ENCODE measurements at places on chromosomes 11 and 22.

GRCh38 chr11:46387919-46388618 lies 3.5 kb downstream of the CHRM4 start:
- no peak for DNase-seq

- DNase-seq: no peak
Measured at GRCh38 chr11:70494559-70495350, 96.4 kb downstream of the CTTN start.

- peak; percentile 25 for DNase-seq
Measured at GRCh38 chr22:38481162-38481870, 13.4 kb downstream of the KDELR3 start.

- DNase-seq: peak; percentile 37
Measured at GRCh38 chr22:32539631-32540421, 65.2 kb downstream of the FBXO7 start.

- no peak for DNase-seq
Measured at GRCh38 chr22:42758931-42759629, 38.4 kb upstream of the A4GALT start.

DNA sequence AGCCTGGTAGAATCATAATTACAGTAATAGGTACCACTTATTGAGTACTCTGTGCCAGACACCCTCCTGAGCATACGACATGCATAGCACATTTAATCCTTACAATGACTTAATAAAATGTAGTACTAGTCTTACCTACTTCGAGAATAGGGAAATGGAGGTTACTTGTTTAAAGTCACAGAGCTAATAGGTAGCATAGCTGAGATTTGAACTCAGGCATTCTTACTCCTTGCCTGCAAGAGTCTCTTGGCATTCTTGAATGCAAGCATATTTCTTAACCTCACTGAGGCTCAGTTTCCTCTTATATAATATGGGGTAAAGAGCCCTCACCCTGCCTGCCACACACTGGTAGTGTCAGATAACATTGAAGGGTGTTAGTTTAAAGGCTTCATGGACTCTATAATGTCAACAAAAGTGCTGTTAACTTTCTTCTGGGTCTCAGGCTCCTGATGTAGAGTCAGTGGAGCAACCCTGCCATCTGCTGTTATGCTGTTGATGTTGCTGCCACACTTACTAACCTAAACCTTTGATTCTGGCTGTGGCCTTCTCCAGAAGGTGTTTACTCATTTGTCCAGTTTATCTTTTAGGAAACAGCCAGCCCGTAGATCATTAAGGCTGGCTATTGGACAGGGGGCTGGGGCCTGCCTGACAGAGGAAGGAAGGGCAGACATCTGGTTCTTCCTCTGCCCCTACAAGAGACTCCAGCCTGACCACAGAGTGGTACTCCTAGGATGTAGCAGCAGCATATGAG lies 18.9 kb downstream of the LIMK2 start:
- DNase-seq: peak; percentile 37

DNA sequence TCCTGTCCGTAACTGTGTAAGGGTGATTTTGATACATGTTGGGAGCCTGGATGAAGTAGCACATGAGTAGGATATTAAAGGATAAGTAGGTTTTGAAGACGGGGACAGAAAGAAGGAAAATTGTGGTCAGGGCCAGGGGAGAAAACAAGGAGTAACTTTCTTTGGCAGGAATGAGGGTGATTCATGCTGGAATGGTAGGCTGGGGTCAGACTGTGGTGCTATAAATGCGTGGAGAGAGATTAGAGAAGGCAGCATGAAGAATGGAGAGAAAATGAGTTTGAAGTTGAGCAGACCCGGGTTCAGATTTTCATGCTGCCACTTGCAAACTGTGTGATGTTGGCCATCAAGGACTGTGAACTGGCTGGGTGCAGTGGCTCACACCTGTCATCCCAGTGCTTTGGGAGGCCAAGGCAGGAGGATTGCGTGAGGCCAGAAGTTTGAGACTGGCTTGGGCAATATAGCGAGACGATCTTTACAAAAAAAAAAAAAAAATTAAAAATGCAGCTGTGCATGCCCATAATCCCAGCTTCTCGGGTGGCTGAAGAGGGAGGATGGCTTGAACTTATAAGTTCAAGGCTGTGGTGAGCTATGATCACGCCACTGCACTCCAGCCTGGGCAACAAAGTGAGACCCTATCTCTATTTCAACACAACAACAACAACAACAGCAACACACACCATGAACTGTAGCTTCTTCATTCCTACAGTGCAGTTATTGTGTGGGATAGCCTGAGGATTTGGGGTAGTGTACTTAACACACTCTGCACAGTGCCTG lies 22.3 kb downstream of the ZBTB16 start:
- DNase-seq: no peak

DNA sequence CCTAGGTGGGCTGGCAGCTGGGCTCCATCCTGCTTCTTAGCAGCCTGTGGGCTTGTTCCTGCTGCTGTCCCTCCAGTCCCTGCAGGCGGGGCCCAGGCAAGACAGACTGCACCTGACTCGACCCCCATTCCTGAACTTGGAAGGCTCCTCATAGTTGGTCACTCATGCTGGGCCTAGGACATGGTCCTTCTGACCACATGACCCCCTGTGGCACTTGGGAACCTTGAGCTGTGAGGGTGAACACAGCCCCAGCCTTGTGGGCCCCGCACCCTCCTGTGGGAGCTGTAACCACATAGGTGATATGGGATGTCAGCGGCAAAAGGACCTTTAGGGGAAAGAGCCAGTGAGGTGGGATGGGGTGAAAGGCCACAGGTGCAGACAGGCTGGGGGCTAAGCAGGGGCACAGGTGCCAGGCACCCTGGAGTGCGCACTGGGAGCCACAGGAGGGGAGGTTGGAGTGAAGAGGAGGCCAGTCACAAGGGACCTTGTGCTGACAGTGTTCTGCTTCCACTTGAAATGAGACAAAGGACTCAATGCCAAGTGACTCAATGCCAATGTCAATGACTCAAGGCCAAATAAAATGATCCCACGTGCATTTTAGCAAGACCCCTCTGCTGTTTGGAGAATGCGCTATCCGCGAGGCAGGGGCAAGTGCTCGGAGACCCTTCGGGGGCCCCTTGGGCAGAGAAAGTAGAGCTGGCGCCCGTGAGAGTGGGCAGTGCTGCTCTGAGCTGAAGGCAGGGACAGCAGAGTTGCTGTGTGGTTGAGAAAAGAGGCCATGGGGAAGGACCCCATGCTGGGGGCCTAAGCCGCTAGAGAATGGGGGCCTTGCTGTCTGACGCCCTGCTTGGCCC lies 90.7 kb downstream of the MORC2 start:
- no peak for DNase-seq

DNA sequence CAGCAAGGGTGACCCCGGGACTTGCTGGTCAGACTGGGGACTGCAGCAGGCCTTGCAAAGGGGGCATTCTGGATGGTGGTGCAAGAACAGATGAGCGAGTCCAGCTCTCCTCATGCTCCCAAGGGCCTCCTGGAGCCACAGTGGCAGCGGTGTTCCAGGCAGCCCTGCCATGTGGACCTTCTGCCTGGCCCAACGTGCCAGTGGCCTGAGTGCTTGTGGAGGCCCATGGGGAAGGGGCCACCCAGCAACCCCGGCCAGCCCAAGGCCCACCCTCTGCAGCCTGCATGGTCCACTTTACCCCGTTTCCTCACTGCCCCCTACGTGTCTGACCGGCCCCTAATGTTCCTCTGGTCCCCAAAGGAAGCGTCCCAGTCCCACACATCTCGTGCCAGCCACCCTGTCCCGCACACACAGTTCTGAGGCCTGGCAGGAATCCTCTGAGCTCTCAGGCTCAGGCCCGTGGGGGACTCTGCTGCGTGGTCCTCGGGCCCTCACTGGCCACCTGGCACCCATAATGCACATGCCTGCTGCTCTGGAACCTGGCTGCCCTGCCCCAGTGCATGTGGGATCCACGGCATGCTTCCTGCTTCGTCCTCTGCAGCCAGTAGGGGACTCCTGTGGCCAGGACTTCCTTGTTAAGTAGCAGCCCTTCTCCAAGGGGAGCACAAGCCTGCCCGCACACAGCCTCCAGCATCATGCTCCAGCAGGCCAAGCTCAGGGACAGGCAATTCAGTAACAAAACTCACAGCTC lies 85.5 kb downstream of the DGCR2 start:
- peak; percentile 12 for DNase-seq

DNA sequence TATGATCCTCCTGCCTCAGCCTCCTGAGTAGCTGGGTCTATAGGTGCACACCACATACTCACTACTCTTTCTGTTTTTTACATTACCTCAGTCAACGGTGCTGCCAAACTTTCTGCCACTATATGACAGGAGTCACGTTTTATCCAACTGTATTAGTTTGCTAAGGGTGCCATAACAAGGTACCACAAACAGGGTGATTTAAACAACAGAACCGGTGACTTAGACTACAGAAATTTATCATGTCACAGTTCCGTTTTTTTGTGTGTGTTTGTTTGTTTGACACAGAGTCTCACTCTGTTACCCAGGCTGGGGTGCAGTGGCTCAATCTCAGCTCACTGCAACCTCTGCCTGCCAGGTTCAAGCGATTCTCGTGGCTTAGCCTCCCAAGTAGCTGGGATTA lies 6.3 kb upstream of the SWAP70 start:
- no peak for DNase-seq

- no peak for DNase-seq
Measured at GRCh38 chr11:121589946-121590537, 137.3 kb upstream of the SORL1-AS1 start.

GRCh38 chr22:23525510-23525909 lies 54.6 kb downstream of the IGLL1 start:
- DNase-seq: no peak

- DNase-seq: no peak
Measured at GRCh38 chr22:38315823-38316363, 1.3 kb downstream of the CSNK1E start.

DNA sequence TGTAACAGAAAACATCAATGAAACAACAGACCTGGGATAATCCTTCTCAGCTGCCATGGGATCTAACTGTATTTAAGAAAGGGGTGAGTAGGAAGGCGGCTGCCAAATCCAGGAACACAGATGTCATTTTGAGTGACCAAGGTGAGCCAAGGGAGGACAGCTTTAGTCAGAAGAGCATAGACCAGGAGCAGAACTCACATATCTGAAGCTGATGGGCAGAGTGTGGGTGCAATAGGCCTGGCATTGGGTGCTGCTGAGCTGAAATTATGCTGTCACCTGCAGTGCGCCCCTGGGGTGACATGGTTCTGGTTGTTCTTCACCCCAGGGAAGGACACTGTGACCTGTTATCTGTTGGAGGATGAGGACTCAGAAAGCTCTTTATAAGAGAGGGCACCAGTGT lies 88.9 kb upstream of the TOP3B start:
- no peak for DNase-seq

DNA sequence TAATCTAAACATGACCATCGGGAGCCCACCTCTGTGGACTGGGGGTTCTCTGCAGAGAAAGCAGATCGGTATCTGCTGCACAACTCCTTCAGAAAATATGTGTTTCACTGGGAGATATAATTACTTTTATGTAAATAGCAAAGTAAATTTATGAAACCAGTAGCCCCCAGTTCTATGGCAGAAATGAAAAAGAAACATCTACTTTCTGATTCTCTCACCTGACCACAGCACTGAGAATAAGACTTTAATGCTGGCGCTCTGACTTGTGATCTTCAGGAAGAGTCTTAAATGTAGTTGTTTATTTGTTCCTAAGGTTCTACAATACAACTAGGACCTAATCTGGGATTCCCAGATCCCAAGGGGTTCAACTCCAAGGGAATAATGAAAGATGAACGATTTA lies 518.0 kb downstream of the DLG2 start:
- no peak for DNase-seq

- peak; percentile 20 for DNase-seq
Measured at GRCh38 chr11:62264004-62264403, 6.0 kb upstream of the SCGB2A2 start.

DNA sequence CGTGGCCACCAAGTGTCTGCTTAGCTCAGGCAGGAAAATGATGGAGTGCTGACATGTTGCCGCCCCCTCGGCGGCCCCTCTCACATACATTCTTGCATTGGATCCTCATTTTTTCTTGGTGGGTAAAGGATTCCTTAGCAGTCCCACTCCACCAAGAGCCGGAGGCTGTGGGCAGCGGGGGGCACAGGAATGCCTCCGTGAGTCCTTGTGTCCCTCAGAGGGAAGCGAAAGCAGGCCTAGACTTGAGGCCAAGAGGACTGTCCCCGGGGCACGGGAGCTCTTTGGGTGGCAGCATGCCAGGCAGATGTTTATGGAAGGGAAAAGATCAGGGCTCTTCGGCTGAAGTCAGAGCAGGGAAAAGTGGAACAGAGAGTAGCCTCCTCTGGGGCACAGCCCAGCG lies 21.6 kb downstream of the LRFN4 start:
- DNase-seq: no peak

GRCh38 chr11:13561860-13562259 lies 66.1 kb upstream of the PTH start:
- no peak for DNase-seq

- DNase-seq: no peak
Measured at GRCh38 chr11:46895821-46896220, 22.5 kb downstream of the LRP4 start.

- DNase-seq: no peak
Measured at GRCh38 chr22:47171441-47172221, 409.2 kb downstream of the TBC1D22A start.

- no peak for DNase-seq
Measured at GRCh38 chr11:47932544-47932943, 47.8 kb upstream of the PTPRJ start.

DNA sequence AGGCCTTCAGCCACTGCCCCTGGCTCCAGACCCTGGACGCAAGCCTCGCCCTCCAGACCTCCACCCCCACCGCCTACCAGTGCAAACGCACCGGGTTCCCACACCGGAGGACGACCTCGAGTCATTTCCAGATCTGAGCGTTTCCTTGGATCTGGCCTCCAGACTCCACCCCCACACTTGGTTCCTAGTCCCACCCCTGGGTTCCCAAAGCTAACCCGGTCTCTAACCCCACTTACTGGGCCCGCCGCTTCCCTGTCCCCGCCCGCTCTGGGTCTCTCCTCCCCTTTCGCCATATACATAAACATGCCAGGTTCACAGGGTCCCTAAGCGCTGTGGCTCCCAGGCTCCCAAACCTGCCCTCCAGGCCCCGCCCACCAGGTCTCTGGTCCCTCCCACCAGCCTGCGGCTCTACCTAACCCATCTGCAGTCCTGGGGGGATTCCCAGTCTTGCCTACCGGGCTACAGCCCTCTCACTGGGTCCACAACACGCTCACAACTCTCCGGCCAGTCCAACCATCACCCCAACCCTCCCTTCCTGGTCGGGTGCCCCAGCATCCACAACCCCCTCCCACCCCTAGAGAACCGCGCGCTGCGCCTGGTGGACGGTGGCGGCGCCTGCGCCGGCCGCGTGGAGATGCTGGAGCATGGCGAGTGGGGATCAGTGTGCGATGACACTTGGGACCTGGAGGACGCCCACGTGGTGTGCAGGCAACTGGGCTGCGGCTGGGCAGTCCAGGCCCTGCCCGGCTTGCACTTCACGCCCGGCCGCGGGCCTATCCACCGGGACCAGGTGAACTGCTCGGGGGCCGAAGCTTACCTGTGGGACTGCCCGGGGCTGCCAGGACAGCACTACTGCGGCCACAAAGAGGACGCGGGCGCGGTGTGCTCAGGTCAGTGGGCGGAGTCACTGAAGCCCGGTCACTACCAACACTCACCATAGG lies 36.7 kb downstream of the CD6 start:
- DNase-seq: no peak

- DNase-seq: peak; percentile 66
Measured at GRCh38 chr11:122656073-122656630, 630 bp downstream of the UBASH3B start.

GRCh38 chr11:36467012-36467411 lies 43.1 kb downstream of the TRAF6 start:
- DNase-seq: no peak

All from kidney tubule cell (primary cell).